ENCODE measurements at places on chromosomes 1 and 21.

- no peak for DNase-seq
Observed at GRCh38 chr21:26412885-26413284, 160.2 kb downstream of the CYYR1 start.

DNA sequence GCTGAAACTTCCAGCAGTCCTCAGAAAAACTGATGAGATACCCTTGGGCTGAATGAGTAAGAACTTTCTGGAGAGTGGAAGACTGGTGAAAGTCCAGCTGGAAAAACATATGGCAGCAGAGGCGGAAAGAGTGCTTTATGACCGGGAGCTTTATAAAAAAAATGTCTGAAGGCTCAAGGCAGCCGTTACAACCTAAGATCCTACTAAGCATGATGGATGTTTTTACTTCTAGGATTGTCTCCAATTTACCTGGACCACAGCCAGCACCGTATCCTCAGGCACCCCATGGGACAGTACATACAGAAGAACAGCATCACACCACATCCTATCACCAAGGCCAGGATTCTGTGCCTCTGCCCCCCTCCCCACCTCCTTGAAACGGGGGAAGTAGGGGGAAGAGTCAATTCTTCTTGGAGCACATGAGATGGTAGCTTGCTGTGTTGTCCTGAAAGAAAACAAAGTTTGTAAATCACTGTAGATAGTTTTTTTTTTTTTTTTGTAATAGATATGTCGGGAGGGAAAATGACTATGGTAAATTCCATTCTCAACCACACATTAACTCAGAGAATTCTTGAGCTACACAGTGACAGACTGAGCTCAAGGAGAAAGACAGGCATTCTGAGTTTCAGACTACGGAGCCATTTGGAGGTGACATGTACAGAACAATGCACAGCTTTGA is 11.8 kb upstream of the IRF2BP2 start:
- no peak for DNase-seq

GRCh38 chr1:76266762-76267161 is 192.2 kb downstream of the ST6GALNAC3 start:
- DNase-seq, result no peak

DNA sequence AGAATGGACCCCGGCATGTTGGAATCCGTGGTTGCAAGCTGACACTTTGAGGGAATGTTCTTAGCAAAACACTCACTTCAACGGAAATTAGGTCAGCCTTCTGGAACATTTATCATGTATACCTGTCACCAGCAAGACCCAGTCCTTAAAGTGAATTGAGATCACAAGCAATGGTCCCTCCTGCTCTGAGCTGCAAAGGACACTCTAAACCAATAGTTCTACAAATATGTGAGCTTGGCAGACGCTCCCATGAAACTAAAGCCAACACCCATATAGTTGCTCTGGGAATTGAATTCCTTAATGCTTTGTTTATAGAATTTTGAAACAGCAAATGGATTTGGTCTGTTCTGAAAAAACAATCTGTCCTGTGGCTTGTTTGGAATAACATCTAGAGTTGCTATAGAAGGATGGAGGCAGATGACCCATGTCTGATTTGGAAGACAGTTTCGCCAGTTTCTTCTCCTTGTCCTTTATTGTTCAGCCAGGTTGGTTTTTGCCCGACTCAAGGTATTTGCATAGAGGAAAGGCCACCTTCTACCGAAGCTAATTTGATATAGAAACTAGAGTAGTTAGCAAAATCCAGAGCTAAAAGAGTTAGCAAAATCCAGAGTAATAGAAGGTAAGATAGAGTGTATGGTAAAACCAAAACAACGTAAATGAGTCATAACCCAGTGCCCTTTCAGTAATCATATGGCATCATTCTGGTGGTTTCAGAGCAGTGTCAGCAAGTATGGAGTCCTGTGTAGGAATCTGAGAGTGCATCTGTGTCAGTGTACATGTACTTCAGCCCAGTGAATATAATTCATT is 236.2 kb downstream of the NFIA start:
- peak; percentile 14 for DNase-seq

DNA sequence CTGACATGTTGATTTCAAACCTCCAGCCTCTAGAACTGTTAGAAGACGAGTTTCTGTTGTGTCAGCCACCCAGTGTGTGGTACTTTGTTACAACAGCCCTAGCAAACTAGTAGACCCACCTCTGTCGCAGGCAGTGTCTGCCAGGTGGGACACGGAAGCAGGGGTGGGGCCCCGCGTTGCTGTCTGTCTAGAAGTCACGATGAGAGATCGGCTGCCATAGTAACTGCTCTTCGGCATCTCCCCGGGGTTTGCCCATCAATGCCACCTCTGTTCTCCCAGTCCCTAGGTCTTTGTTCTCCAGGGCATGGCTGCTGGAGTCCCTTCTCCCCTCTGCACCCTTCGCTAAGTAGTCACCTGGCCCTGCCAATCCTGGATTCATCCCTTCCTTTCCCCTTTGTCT is 15.2 kb upstream of the CLSTN1 start:
- DNase-seq, result no peak

DNA sequence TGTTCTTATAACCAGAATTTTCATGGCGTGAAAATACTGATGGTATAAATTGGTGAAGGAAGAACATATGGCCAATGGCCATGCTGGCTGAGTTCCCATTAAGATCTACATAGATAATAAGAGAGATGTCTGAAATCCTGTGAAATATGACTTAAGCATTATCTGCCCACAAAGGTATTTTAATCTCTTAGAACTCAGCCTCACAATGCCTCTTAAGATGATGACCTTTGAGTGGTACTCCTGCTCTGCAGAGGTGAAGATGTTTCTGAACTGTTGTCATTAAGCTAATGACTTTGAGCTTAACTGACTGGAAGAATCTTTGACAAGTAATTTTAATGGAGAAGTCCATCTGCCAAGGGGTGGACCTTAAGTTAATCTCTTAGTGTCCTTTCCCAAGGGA is 148.7 kb downstream of the ZNF326 start:
- DNase-seq, result no peak

GRCh38 chr21:21213297-21213696 is 215.1 kb downstream of the NCAM2 start:
- no peak for DNase-seq

DNA sequence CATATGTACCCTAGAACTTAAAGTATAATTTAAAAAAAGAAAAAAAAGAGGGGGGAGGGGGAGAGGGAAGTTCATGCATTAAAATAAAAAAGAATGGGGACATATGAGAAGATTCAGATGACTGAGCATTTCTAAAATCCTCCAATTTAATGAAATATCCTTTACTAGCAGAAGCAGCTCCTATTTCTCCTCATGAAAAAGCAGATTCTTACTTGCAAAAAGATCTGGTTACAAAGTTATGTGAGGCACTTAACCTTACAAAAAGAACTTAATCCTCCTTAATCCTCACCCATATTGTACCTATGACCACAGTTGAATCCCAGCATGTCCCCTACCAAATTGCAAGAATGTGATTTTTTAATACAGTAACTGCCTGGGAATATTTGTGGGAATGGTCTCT is 298.5 kb downstream of the SRGAP2C start:
- no peak for DNase-seq

DNA sequence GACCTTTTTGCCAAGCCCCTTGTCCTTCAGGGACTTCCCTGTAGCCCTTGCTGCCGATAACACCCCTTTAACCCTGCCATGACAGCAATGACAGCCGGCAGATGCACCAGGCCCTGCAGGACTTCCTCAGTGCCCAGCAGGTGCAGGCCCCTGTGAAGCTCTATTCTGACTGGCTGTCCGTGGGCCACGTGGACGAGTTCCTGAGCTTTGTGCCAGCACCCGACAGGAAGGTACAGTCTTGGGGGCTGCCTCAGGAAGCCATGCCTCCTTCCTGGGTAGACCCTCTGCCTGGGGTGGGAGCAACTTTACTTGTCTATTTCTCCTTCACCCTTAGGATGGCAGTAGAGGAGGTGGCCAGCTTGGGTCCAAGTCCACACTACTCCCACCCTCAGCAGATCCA is 16.1 kb upstream of the PADI6 start:
- DNase-seq, result peak; percentile 42

DNA sequence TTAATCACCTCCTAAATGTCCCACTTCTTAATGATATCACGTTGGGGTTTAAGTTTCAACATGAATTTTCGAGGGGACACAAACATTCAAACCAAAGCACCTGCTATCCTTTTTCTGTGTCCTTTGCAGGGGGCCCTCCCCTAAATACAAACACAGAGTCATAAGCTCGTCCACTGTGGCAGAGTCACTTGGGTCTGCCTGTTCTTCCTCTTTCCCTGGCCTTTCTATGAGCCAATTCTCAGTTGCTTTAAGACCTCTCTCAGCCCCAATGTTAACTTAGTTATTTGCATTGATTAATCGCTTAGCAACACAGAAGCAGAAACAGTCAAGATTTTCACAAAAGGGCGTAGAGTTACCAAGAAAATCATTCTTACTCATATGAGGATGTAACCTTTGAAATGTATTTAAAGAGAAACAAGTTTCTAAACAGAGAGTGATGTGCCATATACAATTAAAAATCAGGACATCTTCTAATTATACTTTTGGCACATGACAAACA is 14.9 kb downstream of the APCS start:
- no peak for DNase-seq

DNA sequence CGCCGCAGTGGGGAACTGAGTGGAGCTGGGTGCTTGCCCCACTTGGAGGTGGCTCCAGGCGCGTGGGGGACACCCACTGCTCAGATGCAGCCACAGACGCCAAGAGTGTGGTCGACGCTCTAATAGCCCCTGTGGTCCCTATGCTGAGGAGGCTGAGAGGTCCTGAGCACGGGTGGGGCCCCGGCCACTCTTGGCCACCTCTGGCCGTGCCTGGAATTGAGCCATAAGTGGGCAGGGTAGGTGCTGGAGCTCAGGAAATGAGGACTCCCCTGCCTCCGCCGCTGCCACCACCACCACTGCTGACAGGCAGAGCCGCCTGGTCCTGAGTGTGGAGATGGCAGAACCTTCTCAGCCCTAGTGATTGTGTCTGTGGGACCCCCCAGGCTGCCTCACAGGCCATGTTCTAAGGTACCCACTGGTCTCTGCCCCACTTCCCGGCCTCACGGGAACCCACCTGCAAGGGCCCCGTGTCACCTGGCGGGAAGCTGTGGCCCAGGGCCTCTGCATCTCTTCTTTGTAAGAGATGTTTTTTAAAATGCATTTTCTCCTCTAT is 34.6 kb upstream of the DIP2A start:
- DNase-seq, result peak; percentile 37

GRCh38 chr21:38287476-38287875 is 30.7 kb downstream of the KCNJ15 start:
- DNase-seq, result no peak

DNA sequence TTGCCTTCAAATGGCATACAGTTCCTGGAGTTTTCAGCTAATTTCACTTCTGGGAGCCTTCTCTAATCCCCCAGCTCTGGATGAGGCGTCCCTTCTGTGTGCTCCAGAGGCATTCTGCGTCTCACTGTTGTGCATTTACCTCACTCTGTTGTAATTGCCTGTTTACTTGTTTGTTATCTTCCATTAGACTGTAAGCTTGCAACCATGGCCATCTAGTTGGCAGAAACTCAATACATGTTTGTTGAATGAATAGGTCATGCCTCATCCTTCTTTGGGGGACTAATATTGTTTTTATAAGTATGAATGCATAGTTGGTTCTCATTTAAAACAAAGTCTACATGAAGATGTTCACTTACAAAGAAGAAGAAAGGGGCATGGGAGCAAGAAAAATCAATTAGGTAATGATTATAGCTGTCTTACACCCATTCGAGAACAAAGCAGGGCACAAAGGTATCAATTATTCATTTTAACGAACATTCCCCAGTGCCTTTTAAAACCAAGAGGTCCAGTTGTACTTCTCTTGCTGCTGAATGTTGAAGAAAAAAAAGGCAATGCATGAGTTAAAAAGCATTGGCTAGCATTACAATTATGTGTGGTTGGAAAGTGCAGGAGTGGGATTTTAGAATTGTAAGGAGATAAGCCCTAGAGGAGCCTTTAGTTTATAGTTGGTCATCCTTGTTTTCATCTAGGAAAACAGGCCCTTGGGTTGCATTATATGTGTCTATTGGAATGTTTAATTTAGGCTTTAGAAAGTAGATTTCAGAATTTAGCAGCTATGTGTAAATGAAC is 6.0 kb downstream of the RGL1 start:
- DNase-seq, result no peak

GRCh38 chr1:49240709-49241221 is 464.1 kb upstream of the BEND5 start:
- no peak for DNase-seq

DNA sequence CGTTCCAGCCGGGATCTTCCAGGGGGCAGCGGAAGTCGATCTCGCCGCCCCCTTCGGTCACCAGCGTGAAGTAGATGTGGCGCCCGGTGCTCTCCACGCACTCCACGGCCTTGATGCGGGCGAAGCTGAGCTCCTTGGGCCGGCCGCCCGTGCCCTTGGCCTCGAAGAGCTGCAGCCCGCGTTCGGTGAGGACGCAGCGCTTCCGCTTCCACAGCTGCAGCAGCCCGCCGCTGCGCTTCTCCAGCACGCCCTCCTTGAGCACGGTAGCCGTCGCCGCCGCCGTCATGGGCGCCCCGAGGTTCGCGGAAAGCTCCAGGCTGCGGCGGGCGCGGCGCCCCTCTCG is 516 bp downstream of the PHLDA3 start:
- DNase-seq, result peak; percentile 23

DNA sequence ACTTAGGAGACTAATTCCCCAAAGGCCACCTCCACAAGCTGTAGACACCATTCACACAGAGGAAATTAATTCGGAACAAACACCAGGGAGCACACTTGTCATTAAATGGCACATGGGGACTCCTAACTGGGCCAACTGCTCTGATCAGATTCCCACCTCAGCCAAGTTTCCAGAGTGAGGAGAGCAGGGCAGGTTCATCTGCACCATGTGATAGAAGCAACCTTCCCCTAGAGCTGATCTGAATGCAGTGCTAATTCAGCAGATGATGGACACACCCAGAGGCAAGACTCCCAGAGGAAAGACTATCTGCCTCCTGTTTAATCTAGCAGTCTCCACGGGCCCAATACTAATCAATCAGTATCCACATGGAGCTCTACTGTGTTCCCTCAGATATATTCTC is 147.0 kb downstream of the VAV3 start:
- no peak for DNase-seq

GRCh38 chr1:169041366-169041765 is 65.1 kb upstream of the ATP1B1 start:
- no peak for DNase-seq

DNA sequence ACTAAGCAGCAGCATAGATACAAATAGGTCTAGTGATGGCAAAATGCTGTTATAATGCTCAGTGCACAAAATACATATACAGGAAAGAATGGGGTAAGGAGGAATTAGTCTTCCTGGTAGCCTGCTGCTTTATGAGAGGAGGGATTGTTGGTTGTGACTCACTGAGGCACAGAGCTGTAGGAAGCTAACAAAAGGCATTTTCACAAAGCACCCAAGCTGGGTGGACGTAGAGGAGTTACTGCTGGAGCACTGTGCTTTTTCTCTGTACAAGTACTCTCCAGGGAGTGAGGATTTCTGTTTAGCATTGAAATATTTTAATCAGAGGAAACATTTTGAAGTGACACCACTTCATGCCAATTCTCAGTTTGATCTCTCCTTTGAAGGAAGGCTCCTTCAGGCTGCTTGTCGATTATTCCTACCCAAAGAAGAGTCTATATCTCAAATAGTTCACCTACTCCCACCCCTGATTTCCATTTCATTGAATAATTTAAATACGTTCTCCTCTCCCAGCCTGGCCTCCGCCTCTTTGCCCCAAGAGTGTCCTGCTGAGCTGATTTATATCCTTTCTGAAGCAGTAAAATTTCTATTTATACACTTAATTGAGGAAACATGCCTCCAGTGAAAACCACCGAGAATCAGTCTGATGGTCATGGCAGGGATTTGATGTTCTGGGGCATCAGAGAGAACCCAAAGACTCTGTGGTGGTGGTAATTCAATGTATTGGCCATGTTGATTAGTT is 271.9 kb downstream of the HHAT start:
- no peak for DNase-seq

Measured in stimulated activated naive CD8-positive, alpha-beta T cell treated with anti-CD3 and anti-CD28 coated beads, Interleukin-15, Interleukin-2, amounts not matched to agents 100 U/mL and 50 U/mL, for 24 hours (primary cell).